Activated T-helper 2 cell treated with anti-CD3 and anti-CD28 coated beads, Interferon-gamma antibody, Interleukin-2, Interleukin-4, amounts not matched to agents 10 μg/mL and 5 μg/mL and 100 μg/mL, durations not matched to agents 14 hours and 24 hours and 36 hours (primary cell): ENCODE measurements at places on chromosomes 5 and 9.

DNA sequence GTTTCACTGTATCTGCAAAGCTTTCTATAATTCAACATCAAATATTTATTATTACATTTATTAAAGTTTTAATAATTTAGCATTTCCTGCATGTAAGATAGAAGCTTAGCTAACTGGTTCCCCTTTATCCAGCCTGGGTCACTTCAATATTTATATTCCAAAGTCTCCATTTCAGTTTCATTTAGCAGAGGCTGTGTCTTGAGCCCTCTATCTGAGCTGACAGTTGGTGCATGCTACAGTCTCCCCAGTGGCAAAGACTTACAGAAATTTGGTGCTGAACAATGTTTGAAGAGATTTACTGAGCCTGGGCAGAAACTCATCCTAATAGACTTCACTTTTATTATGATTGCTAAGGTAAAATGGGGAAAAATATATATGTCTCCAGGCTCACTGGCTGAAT is 279.1 kb downstream of the TRIM32 start:
- H3K27ac ChIP-seq = no peak overlapping the region
- no peak for DNase-seq
- H3K27me3 ChIP-seq = no peaks in the 10 kb centered on the region
- H3K4me3 ChIP-seq = no peak overlapping the region
- no peaks in the 10 kb centered on the region for H3K4me1 ChIP-seq

DNA sequence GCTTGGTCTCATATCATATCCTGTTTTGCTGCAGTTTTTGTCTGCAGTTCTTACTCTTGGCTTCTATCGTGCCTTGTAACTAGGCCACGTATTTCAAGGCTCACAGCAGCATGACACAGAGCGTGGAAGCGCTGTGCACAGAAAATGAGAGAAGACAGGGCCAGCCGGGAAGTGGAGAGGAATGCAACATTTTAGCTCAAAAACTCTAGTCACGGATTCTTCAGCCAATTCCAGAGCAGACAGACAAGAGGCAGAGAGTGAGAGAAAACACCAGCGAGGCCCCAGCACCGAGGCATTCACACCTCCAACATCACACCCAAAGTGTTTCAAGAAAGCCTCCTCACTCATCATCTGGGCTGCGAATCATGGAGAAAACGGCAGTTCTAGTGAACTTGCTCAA is 160.8 kb downstream of the DNAH5 start:
- H3K4me1 ChIP-seq = no peaks in the 10 kb centered on the region
- no peak overlapping the region for H3K4me3 ChIP-seq
- DNase-seq = no peak
- no peaks in the 10 kb centered on the region for H3K27me3 ChIP-seq

DNA sequence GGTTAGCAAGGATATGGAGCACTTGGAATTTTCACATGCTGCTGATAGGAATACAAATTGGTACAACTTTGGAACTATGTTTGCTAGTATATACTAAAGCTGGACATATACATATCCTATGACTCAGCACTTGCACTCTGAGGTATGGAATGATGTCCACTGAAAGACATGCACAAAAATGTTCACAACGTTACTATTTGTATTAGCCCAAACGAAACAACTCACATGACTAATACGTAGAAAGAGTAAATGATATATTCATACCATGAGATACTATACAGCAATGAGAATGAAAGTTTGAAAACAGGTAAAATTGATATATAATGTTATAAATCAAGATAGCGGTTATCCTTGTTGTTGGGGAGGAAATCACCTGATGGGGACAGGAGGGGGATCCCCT is 45.5 kb upstream of the CDC42SE2 start:
- H3K27ac ChIP-seq = no peak overlapping the region
- H3K27me3 ChIP-seq = no peaks in the 10 kb centered on the region
- no peak for DNase-seq
- H3K4me3 ChIP-seq = no peak overlapping the region
- peaks cover 11% of the 10 kb centered on the region for H3K36me3 ChIP-seq

GRCh38 chr5:106142116-106142515 is 1528.6 kb downstream of the EFNA5 start:
- DNase-seq = no peak
- no peaks in the 10 kb centered on the region for H3K27me3 ChIP-seq
- no peak overlapping the region for H3K27ac ChIP-seq
- H3K36me3 ChIP-seq = no peaks in the 10 kb centered on the region
- no peaks in the 10 kb centered on the region for H3K4me1 ChIP-seq

DNA sequence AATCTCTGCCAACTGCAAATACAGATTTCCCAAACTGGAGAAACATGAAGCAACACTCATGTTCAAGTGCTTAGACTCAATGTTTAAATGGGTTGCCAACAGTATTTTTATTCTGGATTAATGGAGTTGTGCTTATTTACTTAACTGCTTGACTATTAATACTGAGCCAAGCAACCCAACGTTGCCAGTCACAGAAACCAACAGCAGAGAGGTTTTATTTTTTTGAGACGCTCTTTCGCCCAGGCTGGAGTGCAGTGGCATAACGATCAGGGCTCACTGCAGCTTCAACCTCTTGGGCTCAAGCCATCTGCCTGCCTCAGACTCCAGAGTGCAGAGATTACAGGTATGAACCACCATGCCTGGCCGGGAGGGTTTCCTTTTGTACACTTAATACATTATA is 8.5 kb upstream of the TMEM268 start:
- H3K27ac ChIP-seq = no peak overlapping the region
- H3K4me1 ChIP-seq = peaks cover 2% of the 10 kb centered on the region
- no peak for DNase-seq
- no peaks in the 10 kb centered on the region for H3K27me3 ChIP-seq

- H3K4me1 ChIP-seq = no peaks in the 10 kb centered on the region
- H3K36me3 ChIP-seq = no peaks in the 10 kb centered on the region
- H3K27me3 ChIP-seq = no peaks in the 10 kb centered on the region
- no peak overlapping the region for H3K27ac ChIP-seq
- no peak overlapping the region for H3K4me3 ChIP-seq
Measured at GRCh38 chr5:136666970-136667620, 301.8 kb upstream of the TRPC7 start.

DNA sequence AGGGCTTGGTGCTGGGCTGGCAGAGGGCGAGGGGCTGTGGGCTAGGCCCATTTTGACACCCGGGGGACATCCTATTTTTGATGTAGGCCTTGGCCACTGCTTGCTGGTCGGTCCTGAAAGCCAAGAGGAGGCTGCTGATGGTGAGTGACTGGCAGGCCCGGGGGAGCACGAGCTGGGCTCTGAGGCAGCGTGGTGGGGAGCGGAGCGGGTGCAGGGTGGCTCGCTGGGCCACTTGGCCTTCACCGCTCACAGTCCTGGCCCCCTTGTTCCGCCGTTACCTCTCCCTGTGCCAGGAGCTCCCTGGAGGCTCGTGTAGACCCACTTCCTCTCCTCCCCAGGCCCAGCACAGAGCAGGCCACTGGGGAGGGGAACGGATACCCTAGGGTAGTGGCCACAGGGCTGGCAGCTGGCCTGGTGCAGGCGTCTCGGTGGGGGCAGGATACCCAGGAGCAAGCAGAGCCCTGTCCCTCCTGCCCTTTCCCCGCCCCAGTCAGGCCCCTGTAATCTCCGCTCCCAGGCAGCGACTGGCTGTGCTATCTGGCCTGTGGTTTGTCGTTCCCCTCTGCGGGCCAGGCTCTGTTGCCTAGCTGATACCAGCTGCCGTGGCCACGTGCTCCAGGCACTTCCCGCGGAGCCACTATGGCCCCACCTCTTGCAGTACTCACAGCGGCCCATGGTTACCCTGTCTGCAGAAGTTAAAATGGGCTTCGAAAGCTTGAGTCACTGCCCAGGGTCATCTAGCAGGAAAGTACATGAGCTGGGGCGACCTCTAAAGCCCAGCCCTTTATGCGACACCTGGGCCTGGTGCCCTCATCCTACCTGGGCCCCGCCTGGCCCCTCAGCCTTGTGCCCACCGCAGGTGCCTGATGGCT is 11.7 kb upstream of the DOLPP1 start:
- no peaks in the 10 kb centered on the region for H3K27me3 ChIP-seq
- peaks cover 18% of the 10 kb centered on the region for H3K4me1 ChIP-seq
- DNase-seq = peak; percentile 62
- H3K36me3 ChIP-seq = peaks cover 16% of the 10 kb centered on the region

DNA sequence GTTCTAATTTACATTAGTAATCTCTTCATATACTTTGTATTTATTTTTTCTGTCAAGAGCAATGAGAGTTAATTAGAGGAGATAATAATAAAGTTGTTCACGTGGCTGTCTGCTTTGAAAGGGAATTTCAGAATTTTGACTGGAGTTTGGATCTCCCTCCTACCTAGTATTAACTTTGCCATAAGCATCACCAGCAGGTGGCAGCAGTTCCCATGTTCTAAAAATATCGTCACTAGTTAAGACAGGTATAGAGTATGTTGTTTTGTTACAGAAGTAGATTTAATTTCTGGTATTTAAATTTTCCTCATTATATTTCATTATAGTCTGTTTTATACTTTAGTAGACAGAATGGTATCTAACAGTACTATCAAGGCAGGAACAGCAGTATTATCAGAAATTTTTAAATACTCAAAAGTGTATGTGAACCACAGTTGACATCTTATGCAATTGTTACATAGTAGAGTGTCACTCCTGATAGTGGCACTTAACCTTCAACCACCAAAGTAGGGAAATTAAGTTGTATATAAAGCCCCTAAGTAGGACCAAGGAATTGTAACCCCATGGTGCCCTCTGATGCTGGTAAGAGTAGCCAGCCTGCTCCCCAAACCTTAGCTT is 20.4 kb downstream of the GNPDA1 start:
- peaks cover 43% of the 10 kb centered on the region for H3K36me3 ChIP-seq
- H3K4me1 ChIP-seq = peaks cover 4% of the 10 kb centered on the region
- no peak for DNase-seq
- H3K27ac ChIP-seq = no peak overlapping the region
- H3K4me3 ChIP-seq = no peak overlapping the region

DNA sequence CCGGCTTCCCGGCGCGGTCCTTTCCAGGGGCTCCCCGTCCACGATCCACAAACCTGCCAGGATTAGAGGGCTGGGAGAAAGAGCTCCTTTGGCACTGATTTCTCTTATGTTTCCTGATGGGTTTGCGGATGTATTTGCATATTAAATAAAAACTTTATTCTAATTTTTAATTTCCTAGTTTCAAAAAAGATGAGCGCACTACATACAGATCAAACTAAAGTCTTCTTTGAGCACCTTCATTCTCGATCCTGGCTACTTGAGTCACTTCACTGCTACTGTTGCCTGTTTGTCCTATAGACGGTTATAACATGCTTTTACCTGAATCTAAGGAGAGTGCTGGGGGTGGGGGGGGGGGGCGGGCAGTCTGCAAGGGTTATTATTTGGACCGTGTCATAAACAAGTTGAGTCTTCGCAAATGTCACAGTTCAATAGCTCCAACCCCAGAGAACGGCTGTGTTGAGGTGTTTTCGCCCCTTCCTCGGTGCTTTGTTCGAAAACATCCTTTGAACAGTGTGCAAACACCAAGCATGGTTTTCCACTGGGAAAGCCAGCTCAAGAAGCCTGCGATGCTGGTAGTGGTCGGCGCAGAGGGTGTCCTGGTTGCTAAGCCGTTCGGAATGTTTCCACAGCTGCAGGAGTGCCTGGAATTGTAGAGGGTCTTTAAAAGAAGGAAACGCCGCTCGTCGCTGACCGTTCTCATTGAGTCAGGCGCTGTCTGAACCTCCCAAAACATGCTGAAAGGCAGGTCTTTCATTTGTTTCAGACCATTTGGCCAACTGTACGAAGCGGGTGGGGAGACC is 1.1 kb upstream of the STK10 start:
- no peak overlapping the region for H3K27ac ChIP-seq
- H3K36me3 ChIP-seq = peaks cover 24% of the 10 kb centered on the region
- DNase-seq = no peak
- peaks cover 16% of the 10 kb centered on the region for H3K27me3 ChIP-seq

DNA sequence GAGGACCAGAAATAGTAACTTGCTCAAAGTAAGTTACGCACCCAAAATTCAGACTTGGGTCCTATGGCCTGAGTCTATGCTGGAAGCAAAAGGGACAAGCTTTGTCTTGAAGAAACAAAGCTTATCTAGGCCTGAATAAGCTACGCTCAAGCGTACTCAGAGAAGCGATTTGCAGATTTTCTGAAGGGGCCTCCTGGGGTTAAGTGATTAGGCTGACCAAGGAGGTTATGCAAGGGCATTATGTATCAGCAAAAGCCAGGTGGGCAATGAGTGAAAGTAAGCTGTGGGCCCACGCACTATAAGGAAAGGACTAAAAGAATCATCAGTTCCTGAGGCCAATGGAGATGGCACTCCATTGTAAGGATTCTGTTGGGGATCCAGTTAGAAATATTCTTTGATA is 122.1 kb downstream of the SNX18 start:
- H3K27me3 ChIP-seq = no peaks in the 10 kb centered on the region
- peaks cover 31% of the 10 kb centered on the region for H3K4me1 ChIP-seq
- no peak overlapping the region for H3K4me3 ChIP-seq
- DNase-seq = no peak
- H3K36me3 ChIP-seq = peaks cover 2% of the 10 kb centered on the region
- no peak overlapping the region for H3K27ac ChIP-seq

DNA sequence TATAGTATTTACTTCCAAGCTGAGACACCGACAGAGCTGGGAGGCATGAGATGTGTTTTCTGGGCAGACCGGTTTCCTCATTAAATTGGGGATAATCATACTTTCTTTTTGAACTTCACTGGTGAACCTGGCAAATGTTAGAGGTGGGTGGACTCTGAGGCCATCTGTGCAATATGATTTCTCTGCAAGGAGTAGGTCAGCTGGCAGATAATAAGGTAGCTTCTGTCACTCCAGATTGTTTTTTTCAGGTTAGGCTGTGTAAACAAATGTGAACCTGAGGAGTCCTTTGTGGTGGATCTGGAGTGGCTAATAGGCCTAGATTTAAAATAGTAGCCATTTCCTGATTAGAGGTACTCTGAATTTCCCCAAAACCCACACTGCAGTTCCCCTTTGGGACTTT is 75.4 kb upstream of the S1PR3 start:
- no peak overlapping the region for H3K27ac ChIP-seq
- H3K27me3 ChIP-seq = peaks cover 31% of the 10 kb centered on the region
- peaks cover 8% of the 10 kb centered on the region for H3K36me3 ChIP-seq

GRCh38 chr5:3325972-3326840 is 269.4 kb upstream of the IRX1 start:
- H3K36me3 ChIP-seq = no peaks in the 10 kb centered on the region
- H3K27me3 ChIP-seq = no peaks in the 10 kb centered on the region
- DNase-seq = no peak
- no peaks in the 10 kb centered on the region for H3K4me1 ChIP-seq
- H3K27ac ChIP-seq = no peak overlapping the region

DNA sequence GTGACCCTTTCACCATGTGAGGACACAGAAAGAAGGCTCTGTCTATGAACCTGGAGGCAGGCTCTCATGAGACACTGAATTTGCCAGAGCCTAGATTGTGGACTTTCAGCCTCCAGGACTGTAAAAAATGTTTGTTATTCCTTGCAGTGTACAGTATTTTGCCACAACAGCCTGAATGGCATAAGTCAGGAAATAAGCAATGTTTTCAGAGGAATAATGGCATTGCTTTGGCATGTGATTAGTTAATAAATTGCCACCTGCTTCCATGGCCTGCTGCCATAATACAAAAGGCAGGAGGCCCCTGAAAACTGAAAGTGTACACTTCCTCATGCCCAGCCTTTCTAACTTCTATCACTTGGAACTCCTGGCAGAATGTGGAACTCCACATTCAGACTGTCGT is 408.1 kb downstream of the GADD45G start:
- H3K4me1 ChIP-seq = no peaks in the 10 kb centered on the region
- H3K27ac ChIP-seq = no peak overlapping the region
- H3K27me3 ChIP-seq = peaks cover 21% of the 10 kb centered on the region
- no peak overlapping the region for H3K4me3 ChIP-seq
- no peaks in the 10 kb centered on the region for H3K36me3 ChIP-seq
- no peak for DNase-seq

- DNase-seq = no peak
- H3K27ac ChIP-seq = no peak overlapping the region
- H3K27me3 ChIP-seq = peaks cover 8% of the 10 kb centered on the region
- H3K36me3 ChIP-seq = no peaks in the 10 kb centered on the region
- H3K4me3 ChIP-seq = no peak overlapping the region
Measured at GRCh38 chr9:123952641-123953495, 22.9 kb upstream of the DENND1A start.
